ENCODE measurements at places on chromosomes 4 and X. TPM values are rescaled to one million over a fixed set of nuclear protein-coding genes. Genes with fewer than 3 reads are reported as not detected.

The CT47A1 gene
- total RNA-seq = not detected

The ACE2 gene
- not detected for total RNA-seq

The INTU gene
- total RNA-seq = 2.6 TPM

The MEPE gene
- total RNA-seq = not detected

The LEF1 gene
- 12.9 TPM for total RNA-seq

The NELFA gene
- total RNA-seq = 24.8 TPM

The MAGEA2B gene
- not detected for total RNA-seq

The USP46 gene
- 16.6 TPM for total RNA-seq

The WDFY3 gene
- total RNA-seq = 32.0 TPM

The ZNF718 gene
- 5.9 TPM for total RNA-seq

The USP26 gene
- not detected for total RNA-seq

The GAGE12F gene
- total RNA-seq = not detected

The TMSB15A gene
- 26.8 TPM for total RNA-seq
